GM04503 (cell line): ENCODE measurements at places on chromosomes 5 and 9.

- DNase-seq = no peak
Observed at GRCh38 chr5:100590867-100591266, 55.7 kb downstream of the FAM174A start.

DNA sequence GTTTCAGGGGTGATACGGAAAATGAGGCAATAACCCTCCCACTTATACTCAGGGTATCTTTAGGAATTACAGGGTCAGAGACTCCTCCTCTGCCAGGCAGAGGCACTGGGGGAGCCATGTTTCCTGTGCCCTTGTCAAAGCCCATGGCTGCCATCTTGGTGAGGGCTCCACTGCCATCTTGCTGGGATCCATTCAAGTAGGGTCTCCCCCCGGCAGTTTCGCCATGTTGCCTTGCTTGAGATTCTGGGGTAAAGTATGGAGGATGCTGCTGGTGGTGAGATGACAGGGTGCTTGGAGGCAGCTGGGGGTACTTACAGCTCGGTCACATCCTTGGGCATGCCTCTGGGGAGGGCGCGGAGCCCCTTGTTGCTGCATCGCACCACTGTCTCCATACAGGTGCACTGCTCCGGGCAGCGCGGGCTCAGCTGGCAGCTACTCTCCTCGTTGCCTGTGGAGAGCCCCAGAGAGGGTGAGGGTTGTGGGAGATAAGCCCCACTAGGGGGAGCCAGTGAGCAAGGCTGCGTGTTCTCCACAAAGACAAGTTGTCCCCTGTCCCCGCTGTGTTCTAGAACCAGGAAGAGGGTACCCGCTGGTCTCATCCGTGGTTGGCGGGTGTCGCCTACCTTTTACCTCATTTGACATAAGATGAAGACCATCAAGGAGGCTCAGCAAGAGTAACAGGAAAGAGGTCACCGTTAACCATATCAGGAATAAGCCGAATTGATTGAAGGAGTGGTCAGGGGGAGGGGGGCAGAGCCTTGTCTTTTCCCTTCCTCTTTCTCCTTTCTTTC lies 169.0 kb upstream of the PANK3 start:
- no peak for DNase-seq

GRCh38 chr5:159951387-159951786 lies 35.1 kb downstream of the ADRA1B start:
- DNase-seq = no peak

GRCh38 chr5:122615832-122616231 lies 159.0 kb upstream of the SNX2 start:
- DNase-seq = no peak

DNA sequence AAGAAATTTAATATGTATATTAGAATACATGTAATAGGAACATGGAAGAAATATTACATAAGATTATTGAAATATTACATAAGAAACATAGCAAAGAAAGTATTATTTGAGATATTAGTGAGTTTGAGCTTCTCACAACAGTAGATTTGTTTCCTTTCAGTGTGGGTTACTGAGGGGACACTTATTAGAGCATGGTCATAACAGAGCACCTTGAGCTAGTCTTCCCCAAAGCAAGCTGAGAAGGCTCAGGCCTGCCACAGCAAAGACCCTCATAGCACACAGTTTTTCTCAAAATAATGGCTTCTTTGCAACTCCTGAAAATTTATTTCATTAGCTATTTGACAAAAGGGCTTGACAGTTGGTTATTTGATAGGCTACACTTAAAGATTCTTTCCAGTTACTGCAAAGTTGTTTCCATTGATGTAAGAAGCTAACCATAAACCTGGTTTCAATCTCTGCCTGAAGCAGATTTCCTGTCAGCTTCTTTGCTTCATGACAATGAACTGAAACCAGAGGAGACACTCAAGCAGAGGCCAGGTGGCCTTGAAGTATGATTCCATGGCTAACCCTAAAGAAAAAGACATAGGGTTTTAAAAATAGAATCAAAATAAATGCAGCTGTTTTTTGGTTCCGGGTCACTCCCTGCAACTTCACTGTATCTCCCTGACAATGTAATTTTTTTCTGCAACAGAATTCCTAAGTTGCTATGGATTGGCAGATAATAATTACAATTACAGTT lies 68.6 kb downstream of the ERMP1 start:
- DNase-seq = no peak

DNA sequence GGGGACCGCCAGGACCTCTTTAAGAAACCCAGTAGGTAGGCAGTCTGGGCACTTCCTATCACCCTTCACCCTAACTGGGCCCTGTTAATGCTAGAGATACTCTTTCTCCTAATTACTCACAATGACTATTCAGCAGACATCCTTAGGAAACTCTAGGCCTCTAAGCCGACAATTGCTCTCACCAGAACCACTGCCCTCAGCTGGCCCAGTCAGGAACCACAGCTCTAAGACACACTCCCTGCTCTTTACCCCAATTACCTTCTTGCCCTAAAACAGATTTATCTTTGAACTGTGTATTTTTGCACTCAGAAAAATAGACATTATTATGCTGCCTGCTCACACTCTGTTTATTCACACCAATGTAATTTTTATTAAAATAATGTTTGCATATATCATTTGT lies 432.6 kb upstream of the SLC30A5 start:
- no peak for DNase-seq

- no peak for DNase-seq
Observed at GRCh38 chr9:36948051-36948450, 86.0 kb downstream of the PAX5 start.

- DNase-seq = no peak
Observed at GRCh38 chr5:158701007-158701391, 398.7 kb downstream of the EBF1 start.

DNA sequence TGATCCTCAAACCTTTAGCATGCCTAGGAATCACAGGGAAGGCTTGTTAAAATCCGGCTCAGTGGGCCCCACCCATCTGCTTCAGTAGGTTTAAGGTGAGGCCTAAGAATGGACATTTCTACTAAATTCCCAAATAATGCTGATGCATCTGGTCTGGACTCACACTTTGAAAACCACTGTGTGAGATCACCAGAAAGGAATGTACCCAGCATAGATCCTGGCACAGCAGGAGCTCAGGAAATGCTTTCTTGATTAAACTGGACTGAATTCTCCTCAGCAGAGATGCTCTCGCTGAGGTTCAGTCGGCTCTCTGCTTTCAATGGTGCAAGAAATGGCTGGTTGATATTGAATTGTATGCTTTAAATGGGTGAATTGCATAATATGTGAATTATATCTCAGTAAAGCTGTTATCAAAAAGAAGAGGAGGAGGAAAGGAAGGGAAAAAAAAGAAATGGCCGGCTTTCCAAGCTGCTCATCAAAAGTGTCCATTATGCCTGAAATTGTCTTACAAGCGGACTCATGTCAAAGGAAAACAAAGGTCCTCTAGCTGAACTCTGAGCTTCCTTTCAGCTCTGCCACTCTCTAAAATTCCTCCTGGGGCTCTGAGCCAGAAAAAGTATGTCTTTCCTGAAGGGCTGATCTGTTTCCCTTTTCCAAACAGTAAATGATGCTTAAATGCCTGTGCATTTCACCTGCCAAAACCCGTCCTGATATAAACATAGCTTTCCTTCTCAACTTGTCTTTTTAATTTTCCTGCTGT lies 77.6 kb upstream of the SAP30L start:
- peak; percentile 91 for DNase-seq

DNA sequence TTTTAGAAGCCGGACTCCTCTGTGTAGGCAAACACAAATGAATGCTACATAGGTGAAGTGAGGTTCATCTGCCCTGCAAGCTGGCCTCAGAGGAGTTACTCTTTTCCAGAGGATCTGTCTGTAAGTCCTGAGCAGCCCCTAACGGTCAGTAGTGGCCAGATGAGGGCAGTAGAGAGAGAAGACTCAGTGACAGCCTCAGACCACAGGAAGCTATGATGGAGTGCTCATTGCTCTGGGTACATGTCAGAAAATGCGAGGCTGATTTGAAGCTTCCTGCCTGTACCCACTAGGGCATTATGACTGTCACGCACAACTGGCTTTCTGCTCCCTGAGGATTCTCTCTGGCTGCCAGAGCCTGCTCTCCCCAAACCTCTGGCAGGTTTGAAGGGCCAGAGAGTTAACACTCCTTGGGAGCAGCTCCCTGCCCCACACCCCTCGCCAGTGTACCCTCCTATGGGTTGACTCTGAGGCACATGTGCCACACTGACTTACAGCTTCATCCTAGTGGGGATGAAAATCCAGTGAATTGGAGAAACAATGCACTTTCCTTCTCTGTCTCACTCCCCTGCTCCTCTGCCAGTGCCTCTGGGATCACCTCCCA lies 141.5 kb downstream of the GABRG2 start:
- no peak for DNase-seq

DNA sequence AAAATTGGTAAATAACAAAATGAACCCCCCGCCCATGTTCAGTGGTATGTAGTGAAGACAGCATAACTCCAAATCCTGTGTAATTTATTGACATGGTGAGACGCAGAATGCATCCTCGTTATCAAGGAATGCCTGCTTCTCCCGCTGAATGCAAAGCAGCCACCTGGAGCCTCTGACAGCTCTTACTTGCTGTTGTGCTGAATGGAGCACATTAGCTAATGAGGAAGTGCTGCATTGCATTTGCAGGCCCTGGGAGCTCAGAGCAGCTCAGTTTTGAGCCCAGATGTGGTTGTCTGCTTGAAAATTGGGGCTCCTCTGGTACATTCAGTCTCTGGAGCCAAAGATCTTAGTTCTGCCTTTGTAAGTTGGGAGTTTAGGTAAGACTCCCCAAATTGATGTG lies 28.9 kb downstream of the PLAC8L1 start:
- no peak for DNase-seq

DNA sequence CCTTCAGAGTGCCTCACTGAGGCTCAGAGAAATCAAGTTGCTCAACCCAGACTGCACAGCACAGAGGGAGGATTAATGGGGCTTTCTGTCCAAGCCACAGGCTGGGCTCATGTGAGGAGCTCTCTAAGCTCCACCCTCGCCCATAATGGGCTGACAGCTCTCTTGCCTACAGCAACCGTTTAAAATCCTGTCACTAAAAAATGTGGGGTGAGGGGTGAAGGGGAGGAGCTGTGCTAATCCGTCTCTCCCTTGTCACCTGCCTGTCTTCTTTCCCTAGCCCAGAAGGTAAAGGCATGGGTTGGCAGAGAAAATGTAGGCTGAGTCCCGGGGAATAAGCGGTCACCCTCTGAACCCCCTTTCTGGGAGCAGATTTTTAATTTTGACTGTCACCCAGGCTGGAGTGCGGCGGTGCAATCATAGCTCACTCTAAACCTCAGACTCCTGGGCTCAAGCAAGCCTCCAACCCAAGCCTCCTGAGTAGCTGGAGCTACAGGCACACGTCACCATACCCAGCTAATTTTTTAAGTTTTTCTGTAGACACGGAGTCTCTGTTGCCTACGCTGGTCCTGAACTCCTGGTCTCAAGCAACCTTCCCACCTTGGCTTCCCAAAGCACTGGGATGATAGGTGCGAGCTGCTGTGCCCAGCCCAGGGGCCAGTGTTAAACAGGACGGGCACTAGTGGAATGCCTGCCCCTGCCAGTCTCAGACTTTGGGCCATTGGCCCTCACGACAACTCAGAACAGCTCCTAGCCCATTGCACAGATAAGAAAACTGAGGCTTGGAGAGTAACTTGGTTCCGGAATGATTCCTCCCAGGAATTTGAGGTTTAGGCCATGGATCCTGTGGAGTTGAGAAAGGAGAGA lies 89.5 kb downstream of the LMX1B start:
- no peak for DNase-seq
